ENCODE measurements at places on chromosomes 13 and 19.

- DNase-seq = no peak
Measured at GRCh38 chr13:99861771-99862170, 109.8 kb downstream of the ZIC5 start.

GRCh38 chr13:54733639-54734038, 1705.0 kb downstream of the OLFM4 start:
- DNase-seq = no peak

DNA sequence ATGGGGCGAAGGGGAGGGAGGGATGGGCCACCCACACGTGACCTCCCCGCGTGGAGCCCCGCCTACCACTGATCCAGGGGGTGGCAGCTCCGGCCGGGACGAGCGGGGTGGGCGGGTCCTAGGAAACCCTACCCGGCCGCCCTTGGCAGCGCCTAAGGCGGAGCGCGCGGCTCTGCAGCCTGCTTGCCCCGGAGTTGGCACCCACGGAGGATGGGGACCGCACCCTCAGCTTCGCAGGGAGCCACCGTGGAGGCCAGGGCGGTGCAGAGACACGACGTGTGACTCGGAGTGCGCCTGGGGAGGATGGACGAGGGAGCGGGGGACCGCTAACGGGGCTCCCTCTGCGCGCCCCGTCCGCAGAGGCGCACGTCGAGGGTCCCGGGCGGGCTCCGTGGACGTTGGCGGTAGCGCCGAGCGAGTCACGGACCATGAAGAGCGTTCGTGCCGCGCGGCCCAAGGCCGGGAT, at the start of gene RGS9BP:
TSS of gene RGS9BP (plus strand) at position 129 of the 466 bp plus-strand sequence. CDS start 416 bp downstream, outside the sequence.
- peak; percentile 49 for DNase-seq

DNA sequence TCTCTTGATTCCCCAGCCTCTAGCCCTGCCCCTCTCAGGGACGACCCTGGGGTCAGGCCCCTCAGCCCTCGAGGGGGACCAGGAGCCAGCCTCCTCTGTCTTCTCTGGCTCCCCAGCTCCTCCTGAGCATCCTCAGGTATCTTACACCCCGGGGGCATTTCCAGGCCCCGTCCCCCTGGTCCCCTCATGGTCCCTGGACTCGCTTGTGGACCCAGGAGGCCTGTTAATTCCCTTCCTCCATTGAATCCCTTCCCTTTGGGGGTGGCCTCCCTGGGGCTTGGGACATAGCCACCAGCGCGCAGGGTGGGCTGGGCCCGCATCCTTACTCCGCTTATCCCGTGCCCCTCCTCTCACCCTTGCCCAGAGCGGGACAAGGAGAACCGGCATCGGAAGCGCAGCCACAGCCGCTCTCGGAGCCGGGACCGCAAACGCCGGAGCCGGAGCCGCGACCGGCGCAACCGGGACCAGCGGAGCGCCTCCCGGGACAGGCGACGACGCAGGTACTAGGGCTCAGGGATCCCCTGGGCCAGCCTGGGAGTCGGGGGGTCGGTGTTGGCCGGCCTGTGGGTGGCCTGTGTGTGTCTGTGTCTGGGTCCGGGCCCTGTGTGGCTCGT, 4.1 kb downstream of the U2AF2 start:
- no peak for DNase-seq

GRCh38 chr13:99421758-99422585, 79.3 kb upstream of the TM9SF2 start:
- DNase-seq = no peak

GRCh38 chr19:41646589-41647204, 19.8 kb upstream of the CEACAM4 start:
- DNase-seq = peak; percentile 35

DNA sequence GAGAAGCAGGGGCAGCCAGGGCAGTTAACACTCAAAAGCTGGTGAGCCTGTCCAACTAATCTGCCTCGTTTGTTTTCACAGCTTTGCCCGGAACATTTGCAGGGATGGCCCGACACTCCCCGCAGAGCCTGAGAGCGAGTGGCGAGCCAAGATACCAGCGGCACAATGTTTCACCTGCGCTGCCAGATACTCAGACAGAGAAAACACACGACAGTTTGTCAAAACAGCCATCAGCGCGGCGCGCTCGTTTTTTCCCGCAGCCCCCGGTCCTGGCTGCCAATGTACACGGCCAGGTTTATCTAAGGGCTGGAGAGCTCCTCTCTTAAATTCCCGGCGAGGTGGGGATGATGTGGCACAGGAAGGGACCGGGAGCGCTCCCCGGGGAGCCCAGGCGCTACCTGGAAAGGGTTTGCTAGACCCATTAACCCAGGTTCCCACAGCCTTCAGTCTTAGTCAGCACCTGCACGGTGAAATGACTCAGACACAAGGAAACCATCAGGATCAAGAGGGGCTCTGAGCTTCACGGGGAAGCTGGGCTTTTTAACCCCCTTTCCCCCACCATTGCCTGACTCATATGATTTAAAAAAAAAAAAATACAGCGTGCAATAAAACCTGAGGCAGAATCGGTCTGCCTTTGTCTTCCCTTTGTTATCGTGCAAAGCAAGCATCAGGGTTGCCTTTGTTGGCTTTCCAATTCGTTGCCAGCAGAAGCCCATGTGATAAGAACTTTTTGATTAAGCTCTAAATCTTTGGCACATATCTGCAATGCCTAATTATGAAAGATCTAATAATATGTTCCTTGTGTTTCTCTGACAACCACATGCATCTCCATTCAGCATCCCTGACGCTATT, 186.2 kb downstream of the EFNB2 start:
- DNase-seq = no peak

- DNase-seq = no peak
Measured at GRCh38 chr13:74794582-74794981, 660.4 kb upstream of the KLF12 start.

DNA sequence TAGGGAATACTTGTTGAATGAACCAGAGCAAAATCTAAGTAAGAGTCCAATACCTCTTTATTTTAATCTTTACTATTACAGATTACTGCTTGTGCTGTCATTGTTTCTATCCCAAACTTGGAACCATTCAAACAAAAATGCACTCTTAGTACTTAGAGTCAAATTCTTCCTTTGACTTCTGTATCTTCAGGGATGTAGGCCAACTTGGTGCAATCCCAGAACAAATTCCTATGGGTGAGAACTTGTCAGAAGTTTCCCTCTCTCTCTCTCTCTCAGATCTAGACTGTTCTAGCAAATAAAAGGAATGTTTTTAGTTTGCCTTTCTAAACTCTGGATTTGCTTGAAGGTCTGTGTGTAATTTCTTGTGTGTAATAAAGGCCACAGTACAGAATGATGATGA, 329.0 kb upstream of the TMTC4 start:
- no peak for DNase-seq

DNA sequence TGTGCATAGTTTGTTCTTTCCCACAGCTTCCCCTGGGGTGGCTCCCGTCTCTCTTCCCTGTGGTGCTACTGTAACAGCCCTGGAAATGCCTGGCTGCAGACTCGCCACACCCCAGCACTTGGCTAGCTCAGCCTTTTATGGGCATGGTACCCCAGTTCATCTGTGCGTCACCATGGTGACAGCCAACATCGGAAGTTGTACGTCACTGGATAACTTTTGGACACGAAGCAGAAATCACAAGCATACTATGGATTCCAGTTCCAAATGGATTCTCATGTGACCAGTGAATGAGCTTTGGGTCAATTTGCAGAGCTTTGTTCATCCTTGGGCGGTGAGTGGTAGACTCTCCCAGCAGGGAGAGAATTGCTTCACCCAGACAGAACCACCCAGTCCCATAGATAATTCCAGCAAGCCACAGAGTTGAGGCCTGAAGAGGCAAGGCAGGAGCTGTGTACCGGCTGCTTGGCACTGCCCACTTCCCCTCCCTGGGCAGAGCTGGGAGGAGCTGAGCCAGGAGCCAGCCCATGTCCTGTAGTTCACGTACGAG, 54.4 kb downstream of the COL4A2 start:
- DNase-seq = no peak

- no peak for DNase-seq
Measured at GRCh38 chr13:59666504-59666903, 497.2 kb downstream of the DIAPH3 start.

DNA sequence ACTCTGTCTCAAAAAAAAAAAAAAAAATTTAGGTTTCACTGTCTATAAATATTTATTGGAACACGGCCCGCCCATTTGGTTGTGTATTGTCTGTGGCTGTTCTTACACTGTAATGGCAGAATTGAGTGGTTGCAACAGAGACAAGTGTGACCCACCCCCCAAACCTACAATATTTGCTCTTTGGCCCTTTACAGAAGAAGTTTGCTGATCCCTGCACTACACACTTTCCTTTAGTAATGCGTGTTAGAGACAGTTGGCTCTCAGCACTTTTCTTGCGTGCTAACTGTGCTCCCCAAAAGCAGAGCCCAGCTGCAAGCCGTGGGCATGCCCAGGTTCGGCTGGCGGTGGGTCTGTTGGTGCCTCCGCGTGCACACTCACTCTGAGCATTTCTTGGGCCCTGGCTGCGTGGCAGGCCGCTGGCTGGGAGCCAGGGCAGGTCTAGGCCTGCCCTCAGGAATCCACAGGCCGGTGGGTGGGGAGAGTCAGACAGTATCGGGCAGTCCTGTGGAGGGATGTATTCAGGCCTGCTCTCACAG, 72.6 kb downstream of the SIPA1L3 start:
- no peak for DNase-seq

DNA sequence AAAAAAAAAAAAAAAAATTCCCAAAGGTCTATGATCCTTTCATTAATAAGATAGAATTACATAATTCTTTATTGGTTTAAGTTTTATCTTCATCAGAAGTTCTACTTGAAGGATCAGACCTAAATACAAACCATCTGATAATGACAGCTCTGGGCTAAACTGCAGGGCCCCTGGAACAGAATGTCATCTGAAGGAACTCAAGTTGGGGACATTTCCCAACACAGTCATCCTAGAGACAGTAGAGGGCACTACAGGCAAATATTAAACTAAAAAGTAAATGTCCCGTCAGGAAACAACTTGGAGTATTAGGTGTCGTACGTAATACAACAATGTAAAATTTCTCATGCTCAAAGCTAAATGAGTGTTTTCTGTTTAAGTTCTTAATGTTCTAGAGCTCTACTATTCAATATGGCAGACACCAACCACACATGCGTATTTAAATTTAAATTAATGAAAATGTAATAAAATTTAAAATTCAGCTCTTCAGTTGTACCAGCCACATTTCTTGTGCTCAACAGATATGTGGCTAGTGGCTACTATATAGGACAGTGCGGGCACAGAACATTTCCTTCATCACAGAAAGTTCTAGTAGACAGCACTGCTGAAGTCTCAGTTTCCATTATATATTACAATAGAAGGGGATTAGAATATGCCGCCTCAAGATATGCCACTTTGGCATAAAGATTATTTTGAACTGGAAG, 21.8 kb upstream of the NAXD start:
- no peak for DNase-seq

DNA sequence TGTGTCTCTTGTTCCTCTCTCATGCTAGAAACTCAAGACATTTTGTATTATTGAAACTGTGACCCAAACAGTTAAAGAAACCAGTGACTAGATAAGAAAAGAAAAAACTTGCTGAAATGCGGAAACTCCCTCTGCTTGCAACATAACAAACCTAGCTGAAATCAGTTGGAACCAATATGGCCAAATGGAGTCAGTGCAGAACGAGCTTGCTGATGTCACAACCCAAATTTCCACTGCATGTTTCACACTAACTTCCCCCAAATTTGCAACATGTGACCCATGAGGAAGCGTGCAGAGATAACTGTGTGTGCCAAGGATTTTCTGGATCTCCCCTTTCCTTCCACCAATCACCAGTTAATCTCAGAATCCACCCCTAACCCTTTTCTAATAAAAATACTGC, 208.0 kb downstream of the DLEU7 start:
- no peak for DNase-seq

DNA sequence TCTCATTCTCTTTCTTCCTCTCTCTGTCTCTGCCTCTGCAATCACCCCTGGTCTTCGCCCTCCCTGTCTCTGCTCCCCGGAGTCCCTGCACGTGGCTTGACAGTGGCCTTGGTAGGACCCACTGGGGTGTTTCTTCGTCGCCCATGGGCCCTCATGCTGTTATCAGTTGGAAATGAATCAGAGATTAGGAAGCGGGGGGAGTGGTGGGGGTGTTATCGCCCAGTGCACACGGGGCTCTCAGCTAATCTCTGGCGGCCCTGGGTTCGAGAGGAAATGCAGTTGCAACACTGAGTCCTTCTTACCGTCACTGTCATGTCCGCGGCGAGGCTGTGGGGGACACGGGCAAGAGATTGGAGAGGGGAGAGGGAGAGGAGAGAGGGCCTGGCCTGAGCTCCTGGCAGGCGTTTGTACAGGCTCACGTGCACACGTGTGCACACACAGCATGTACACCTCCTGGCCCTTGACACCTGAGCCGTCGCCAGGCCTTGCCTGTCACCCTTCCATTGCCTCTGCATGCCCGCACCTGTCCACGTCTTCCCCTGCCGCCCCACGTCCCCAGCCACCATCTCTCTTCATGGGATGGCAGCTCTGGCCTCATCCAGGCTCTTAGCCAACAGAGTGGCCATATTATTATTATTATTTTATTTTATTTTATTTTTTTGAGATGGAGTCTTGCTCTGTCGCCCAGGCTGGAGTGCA, 37.8 kb upstream of the SLC7A10 start:
- DNase-seq = no peak

DNA sequence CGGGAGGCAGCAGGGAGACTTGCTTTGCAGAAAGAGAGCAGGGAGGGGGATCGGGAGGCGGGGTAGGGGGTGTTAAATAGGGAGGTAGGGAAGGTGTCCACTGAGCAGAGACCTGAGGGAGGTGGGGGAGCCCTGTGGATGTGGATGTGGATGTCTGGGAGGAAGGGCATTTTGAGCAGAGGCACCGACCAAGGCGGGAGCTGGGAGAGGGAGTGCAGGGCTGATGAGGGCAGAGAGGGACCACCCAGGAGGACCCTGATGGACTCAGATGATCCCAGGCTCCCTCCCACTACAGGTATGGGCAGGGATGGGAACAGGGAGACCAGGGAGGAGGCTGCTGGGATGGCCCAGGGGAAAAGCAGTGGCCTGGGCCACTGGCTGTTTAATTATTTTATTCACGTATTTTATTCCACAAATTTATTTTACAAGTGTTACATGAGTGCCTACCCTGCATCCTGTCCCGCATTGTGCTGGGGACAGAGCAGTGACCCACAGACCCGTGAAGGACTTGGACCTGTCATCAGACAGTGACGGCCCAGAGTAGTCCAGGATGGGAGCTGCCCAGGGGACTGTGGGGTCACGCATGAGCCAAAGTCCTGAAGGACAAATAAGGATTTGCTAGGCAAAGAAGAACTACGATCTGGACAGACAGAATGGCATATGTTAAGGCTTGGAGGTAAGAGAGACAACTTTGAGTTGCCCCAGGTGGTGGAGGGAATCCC, 5.3 kb downstream of the GRAMD1A start:
- DNase-seq = no peak

- DNase-seq = no peak
Measured at GRCh38 chr19:6061376-6062130, 48.7 kb downstream of the RFX2 start.

GRCh38 chr19:3161453-3161852, 17.1 kb upstream of the S1PR4 start:
- no peak for DNase-seq
